ENCODE measurements at places on chromosomes 12 and 14.
A peak's percentile ranks its signal among the peaks of the same experiment; 100 is the strongest.

- DNase-seq, result no peak
Observed at GRCh38 chr14:68408680-68409079, 384.2 kb downstream of the ZFP36L1 start.

- peak; percentile 85 for DNase-seq
Observed at GRCh38 chr14:67622675-67623074, 3.0 kb downstream of the ARG2 start.

GRCh38 chr12:10725003-10725402 is 1.9 kb upstream of the YBX3 start:
- no peak for DNase-seq

GRCh38 chr12:6638305-6638704 is 2.5 kb upstream of the LPAR5 start:
- no peak for DNase-seq

GRCh38 chr12:79397609-79398008 is 293.2 kb downstream of the PAWR start:
- no peak for DNase-seq

- DNase-seq, result no peak
Observed at GRCh38 chr12:96045566-96045965, 10.2 kb upstream of the LTA4H start.

GRCh38 chr12:1360441-1361210 is 233.8 kb downstream of the FBXL14 start:
- no peak for DNase-seq

DNA sequence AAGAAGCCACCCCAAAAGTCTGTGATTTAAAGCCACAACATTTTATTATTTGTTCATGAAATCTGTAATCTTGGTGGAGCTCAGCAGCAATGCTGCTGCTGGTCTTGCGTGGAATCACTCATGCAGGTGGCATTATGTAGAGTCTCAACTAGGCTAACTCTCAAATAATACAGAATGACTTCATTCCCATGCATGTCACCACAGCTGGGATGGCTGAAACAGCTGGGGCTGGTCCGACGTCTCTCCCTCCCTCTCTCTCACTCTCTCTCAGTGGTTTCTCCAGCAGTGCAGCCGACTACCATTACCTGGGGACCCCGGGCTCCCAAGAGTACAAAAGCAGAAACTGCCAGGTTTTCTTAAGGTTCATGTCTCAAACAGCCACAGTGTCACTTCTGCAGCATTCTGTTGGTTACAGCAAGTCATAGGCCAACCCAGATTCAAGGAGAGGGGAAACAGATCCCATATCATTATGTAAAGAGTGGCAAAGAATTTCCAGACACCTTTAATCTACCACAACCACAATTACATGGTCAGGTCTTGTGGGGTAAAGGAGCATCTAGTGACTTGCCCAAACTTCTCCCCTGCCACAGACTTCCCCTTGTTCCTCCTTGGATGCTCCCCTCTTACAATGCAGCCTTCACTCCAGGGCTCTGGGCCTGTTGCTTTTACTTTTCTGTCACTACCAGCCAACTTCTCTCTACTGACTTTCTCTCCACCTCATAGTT is 192.0 kb upstream of the HMGA2 start:
- no peak for DNase-seq

- no peak for DNase-seq
Observed at GRCh38 chr14:30180219-30180618, 252.6 kb upstream of the PRKD1 start.

DNA sequence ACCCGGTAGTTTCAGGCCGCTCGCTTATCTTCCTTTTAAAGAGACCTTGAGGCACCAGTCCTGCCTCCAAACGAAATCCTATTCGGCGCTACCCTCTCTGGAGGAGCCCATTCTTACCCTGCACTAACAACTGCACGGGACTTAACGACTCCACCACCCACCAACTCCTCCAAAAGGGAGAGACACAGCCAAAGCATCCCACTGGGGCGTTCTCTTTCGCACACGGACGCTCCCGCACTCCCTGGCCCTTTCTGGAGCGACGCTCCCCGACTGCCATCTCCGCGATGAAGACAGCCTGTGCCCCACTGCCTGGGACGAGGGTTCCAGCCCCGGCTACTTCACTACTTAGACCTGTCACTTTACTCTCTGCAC is 650 bp downstream of the GALC start:
- DNase-seq, result no peak

GRCh38 chr14:95286645-95287044 is 33.1 kb downstream of the CLMN start:
- no peak for DNase-seq

- no peak for DNase-seq
Observed at GRCh38 chr12:95723693-95724384, 66.7 kb downstream of the NTN4 start.

DNA sequence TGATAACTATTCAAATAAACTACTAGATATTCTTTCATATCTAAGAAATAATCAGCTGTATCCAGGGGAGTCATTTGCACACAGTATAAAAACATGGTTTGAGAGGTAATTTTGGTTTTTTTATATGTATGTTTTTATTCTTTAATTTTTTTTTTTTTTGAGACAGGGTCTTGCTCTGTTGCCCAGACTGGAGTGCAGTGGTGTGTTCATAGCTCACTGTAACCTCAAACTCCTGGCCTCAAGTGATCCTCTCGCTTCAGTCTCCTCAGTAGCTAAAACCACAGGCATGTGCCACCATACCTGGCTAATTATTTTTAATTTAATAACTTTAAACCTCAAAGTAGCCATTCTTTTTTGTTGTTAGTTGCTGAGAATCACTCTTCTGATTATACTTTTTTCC is 1.8 kb downstream of the PRORP start:
- DNase-seq, result no peak

- DNase-seq, result no peak
Observed at GRCh38 chr12:104991565-104992128, 5.5 kb downstream of the NOPCHAP1 start.

- no peak for DNase-seq
Observed at GRCh38 chr14:35806006-35806907, 2.8 kb downstream of the RALGAPA1 start.

DNA sequence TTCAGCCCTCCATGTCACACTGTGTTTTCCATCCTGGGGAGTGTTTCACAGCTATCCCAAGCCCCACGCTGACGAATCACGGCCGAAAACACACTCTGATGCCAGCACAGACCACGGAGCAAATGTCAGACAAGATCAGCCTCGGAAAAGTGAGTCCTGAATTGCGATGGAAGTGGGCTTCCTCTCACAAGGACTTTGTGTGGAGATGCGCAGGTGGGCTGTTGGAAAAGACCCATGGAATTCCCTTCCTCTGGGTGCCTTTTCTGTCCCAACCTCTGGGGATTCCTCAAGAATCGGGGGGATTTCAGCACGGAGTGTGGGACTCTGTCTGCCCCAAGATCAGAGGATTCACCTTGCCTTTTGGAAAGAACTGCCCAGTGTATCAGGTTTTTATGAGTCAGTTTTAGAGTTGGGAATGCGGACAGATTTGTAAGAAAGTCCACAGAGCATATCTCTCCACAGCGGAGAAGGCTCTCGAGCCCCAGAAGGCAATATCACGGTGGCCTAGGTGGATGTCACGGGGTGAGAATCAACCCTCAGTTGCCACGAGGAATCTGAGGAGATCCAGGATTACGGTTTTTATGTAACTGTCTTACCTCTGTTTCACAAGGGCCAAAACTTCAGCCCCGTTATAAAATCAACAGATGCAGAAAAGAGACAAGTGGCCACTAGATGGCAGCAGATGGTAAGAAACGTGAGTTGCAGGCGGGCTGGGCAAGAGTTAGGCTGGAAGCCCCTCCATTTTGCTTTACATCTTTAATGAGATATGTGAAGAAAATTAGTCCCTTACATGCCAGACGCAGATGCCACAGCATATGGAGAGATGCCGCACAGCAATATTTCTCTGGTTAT is 201.9 kb downstream of the DAD1 start:
- DNase-seq, result peak; percentile 20

- DNase-seq, result peak; percentile 36
Observed at GRCh38 chr12:52496054-52496453, 3.0 kb upstream of the KRT6A start.

DNA sequence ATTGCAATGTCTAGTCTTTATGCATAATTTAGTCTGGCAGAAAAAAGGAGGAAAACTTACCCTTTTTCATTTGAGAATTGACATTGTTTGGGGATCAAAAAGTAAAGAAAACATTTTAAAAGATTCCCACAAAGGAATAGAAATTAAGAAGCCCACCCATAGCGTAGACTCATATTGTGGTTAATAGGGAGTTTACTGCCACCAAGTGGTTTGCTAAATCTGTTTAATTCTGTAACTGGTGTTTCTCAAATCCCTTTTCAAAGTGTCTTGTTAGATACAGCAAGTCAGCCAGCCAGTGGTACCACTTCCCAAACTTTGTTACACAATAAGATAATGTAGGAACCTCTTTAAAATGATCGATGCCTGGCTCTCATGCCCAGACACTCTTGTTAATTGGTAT is 180.3 kb downstream of the IPO8 start:
- DNase-seq, result no peak

DNA sequence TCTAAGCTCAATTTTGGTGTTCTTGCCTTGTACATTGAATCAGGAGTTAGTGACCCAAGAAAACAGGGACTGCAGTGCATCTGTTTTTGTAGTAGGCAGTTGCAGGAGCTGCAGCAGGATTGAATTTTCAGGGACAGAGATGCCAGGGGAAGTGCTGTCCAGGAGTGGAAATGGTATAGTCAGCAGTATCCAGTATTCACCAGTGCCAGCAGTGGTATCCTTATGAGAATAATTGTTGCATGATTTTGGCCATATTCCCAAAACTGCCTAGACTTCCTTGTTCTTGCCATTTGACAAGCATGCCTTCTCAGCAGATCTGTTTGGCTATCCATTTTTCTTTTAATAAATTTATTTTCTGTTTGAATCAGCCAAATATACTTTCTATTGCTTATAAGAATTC is 18.6 kb upstream of the ABCD2 start:
- no peak for DNase-seq

GRCh38 chr12:118472940-118473339 is 96.6 kb downstream of the SUDS3 start:
- DNase-seq, result no peak

- DNase-seq, result peak; percentile 52
Observed at GRCh38 chr14:100654814-100655740, 67.9 kb upstream of the BEGAIN start.

GRCh38 chr12:40730281-40730680 is 38.0 kb downstream of the CNTN1 start:
- DNase-seq, result no peak

GRCh38 chr12:53113951-53114350 is 10.7 kb downstream of the SOAT2 start:
- DNase-seq, result no peak
